ENCODE measurements at places on chromosomes 3 and 15.

- DNase-seq: no peak
Observed at GRCh38 chr15:27993996-27994780, 104.9 kb downstream of the OCA2 start.

GRCh38 chr15:41827290-41827879, 507 bp upstream of the JMJD7 start:
- DNase-seq: no peak

- no peak for DNase-seq
Observed at GRCh38 chr15:59165726-59166125, 40.9 kb upstream of the LDHAL6B start.

- no peak for DNase-seq
Observed at GRCh38 chr15:78616506-78616905, 4.3 kb downstream of the CHRNA3 start.

DNA sequence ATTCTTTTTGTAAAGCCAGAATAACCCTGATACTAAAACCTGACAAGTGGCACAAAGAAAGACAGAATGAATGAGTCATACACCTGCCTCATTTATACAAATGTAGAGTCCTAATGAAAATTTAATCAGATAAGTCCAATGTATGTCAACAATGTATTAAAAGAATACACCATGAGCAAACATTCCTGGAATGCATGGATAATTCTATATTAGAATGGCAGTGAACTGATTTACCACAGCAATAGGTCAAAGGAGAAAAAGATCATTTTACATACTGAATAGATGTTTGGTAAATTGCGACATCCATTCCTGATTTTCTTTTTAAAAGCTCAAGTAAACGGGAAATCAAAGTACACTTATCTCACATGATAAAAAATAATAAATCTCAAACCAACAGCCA, 11.2 kb upstream of the LOXL1 start:
- no peak for DNase-seq

GRCh38 chr3:187935623-187936156, 190.4 kb upstream of the BCL6 start:
- DNase-seq: peak; percentile 85

DNA sequence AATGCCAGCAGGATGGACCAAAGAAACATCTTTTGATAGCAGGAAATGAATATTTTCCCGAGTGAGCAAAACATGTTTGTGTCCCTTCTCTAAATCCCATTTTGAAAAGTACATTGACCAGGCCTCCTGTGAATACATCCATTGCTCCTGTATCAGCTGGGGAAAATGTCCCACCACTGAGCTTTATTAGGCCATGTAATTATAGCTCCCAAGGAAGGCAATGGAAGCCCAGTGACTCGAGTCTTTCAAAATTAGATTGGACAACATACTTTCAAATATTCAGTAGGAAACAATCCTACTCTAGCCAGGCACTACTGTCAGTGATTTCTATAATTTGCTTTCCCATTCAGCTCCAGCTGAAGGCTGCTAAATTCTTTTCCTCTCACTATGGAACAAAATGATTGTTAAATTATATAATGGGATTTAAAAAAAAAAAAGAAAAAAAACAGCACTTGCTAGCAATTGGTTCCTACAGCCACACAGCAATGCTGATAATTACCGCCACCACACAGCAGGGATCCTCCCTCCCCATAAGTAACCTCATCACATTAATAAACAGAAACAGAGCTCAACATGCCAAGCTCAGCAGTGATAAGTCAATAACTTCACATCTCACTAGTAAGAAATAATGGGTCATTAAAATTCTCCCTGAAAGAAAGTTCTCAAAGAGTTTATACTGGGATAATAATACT, 172.4 kb upstream of the SLC2A2 start:
- no peak for DNase-seq

DNA sequence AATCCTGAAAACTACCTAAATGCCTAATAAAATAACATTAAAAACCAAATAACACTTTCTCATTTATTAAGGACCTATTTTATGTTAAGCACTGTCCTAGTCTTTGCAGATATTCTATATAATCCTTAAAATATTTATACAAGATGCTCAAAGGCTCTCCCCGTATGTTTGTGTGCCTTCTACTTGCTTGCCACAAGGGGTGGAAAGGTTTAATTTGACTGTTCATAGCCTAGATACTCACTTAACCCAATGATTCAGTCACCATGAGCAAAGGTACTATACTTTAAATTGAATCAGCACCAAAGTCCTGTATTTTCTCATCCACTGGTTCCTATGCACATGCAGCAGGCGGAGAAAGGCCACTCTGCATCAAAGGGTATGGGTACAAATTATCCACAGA, 32.0 kb downstream of the LSAMP start:
- DNase-seq: no peak

- no peak for DNase-seq
Observed at GRCh38 chr3:55624238-55624637, 137.1 kb upstream of the WNT5A start.

DNA sequence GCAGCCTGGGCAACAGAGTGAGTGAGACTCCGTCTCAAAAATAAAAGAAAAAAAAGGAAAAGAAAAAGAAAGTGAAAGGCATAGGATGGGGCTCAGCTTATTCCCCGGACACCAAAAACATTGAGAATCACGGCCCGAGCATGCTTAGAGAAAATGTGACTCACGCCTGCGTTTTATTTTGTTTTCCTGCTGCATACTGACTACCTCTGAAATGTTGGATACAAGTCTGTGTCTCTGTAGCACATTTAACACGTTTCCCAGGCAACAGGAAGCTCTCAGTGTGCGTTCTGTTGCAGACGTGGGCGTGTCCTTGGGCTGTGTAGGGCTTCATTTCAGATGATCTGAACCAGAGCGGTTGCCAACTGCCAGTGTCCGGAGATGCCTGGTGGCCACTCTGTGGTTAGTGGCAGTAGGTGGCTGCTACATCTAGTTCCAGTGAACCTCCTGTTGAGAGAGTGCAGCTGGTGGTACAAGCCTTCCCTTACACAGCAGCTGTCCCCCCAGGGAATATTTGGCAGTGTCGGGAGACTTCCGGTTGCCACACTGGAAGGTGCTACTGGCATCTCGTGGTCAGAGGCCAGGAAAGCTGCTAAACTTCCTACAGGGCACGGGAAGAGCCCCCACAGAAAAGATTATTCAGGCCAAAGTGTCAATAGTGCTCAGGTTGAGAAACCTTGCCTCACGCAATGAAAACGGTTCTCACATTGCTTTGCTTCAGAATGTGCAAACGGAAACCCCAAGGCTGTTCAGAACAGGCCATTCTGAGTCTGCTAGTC, 3.0 kb downstream of the SLC51A start:
- DNase-seq: no peak

GRCh38 chr15:71800835-71801745, 9.3 kb upstream of the NR2E3 start:
- no peak for DNase-seq

DNA sequence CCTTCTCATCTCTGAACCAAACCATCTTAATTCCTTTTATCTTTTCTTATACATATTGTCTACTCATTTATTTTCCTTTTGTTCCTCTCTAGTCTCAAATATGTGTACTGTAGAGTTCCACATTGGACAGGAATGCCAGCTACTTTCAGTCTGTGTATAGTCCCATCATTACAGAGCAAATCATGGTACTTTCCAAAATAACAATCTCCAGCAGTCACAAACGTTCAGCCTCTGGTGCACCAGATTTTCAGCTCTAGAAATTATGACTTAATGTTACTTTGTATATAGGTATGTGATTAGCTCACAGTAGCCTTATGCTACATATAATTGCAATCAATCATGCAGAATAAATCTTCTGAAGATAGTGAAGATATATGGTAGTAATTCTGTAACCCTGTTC, 32.5 kb upstream of the TM4SF4 start:
- DNase-seq: no peak

- no peak for DNase-seq
Observed at GRCh38 chr3:142818651-142819050, 70.2 kb downstream of the PCOLCE2 start.

GRCh38 chr3:113166357-113166718, 45.0 kb upstream of the BOC start:
- DNase-seq: no peak

GRCh38 chr3:154334973-154335420, 10.7 kb upstream of the DHX36 start:
- DNase-seq: no peak

- no peak for DNase-seq
Observed at GRCh38 chr3:32685543-32686185, 676 bp downstream of the CNOT10 start.

DNA sequence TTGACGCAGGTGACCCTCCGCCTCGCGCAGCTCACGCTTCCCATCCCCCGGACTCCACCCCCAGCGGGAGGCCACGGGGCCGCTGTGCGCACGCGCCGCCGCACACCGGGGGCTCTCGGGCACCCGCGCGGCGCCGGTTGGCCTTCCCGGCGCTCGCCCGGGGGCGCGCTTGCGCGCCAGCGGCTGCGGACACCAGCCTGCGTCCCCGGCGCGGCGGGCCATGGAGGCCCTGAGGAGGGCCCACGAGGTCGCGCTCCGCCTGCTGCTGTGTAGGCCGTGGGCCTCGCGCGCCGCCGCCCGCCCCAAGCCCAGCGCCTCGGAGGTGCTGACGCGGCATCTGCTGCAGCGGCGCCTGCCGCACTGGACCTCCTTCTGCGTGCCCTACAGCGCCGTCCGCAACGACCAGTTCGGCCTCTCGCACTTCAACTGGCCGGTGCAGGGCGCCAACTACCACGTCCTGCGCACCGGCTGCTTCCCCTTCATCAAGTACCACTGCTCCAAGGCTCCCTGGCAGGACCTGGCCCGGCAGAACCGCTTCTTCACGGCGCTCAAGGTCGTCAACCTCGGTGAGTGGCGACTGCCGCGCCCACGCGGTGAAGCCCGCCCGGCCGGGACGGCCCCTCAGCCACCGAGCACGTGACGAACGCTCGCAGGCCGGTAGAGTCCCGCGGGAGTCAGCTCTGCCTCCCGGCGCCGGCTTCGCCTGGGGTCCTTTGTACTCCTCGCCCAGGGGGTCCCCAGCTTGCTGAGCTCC, at the start of gene C15orf61:
Gene C15orf61, plus strand, starts transcription at position 103 of the 754 bp plus-strand sequence. Its CDS starts 118 bp downstream, at position 221.
- peak; percentile 94 for DNase-seq

- DNase-seq: no peak
Observed at GRCh38 chr3:31841515-31841914, 139.5 kb downstream of the OSBPL10 start.

DNA sequence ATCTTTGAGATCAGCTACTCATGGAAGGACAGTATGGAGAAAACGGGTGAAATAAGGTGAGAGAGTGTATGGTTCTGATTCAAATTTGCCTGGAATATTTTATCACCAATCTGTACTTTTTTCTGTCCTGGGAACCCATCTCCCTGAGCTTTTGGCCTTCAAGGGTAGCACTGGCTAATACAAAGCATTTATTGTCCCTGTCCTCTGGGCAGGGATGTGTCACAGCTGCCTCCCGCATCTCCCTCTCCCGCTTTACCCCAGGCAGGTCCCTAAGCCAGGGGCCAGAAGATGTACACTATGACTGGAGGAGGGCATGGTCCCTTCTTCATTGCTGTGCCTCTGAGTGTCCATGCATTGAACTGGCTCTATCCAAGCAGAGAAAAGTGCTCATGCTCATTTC, 201.7 kb upstream of the CHRNA7 start:
- DNase-seq: no peak

DNA sequence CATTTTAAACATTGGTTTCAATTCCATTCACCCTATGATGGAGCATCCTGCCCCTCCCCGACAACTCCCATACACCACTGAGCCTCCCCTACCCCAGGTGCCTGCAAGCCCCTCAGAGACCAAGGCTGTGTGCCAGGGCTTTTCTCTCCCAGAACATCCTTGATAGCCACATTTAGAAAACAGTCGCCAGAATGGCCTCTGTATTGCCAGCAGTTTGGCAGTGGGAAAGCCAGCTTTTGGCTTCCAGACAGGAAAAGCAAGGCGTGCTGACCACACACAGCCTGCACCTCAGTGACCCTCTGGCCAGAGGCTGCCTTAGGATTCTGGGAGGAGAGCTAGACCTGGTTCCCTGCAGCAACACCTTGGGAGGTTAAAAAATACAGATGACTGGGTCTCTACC, 18.2 kb upstream of the HRH1 start:
- DNase-seq: no peak

GRCh38 chr15:41494190-41494921, 682 bp downstream of the ITPKA start:
- DNase-seq: peak; percentile 59

- no peak for DNase-seq
Observed at GRCh38 chr15:64017082-64017588, 29.1 kb downstream of the DAPK2 start.
